ENCODE measurements at places on chromosomes 2 and 18.

GRCh38 chr2:20231598-20232026 is 6.7 kb upstream of the SDC1 start:
- DNase-seq, result no peak

GRCh38 chr18:13026583-13027270 is 35.6 kb downstream of the CEP192 start:
- DNase-seq, result no peak

DNA sequence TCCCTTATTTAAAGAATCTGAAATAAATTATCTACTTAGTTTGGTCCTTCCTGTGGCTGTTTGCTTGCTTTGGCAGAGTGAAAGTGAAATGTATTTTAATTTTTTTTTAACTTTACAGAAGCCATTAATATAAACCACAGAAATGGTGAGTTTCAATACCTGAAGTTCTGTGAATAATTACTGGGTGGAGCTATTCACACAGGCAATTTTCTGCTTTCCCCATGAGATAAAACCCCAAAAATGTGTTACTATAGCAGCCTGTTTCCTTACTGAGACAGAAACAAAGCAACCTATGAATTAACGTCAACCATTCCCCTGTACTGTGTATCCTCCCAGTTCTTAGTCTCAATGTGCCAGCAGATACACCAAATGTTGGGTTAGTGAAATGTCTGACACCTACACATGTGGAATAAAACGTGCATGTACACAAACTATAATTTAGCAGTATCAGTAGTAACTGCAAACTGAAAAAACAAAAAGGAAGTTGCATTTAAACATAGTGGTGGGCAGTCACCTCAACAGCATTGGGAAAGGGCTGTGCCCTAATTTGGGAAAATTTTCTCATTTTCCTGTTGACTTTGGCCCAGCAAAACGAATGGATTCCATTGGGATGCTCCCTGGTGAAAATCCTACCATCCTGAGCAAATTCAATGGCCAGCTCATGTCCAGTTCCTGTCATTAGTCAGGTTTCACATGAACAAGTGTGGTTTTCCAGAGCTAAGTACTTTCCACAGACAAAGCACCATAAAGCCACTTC is 73.1 kb upstream of the RMDN2 start:
- no peak for DNase-seq

- no peak for DNase-seq
Observed at GRCh38 chr2:220432645-220433044, 805.2 kb downstream of the SLC4A3 start.

GRCh38 chr2:185979546-185980071 is 241.0 kb downstream of the FSIP2 start:
- DNase-seq, result no peak

DNA sequence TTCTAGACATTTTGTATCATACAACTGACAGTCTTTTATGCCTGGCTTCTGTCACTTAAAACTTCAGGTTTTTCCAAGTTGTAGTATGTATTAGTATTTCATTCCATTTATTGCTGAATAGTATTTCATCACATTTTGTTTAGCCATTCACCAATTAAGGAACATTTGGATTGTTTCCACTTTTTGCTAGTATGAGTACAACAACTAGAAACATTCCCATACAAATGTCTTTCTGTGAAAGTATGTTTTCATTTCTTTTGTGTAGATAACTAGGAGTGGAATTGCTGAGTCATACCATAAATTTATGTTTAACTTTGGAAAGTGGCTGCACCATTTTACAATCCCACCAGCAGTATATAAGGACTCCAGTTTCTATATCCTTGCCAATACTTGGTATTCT is 135.9 kb downstream of the ATAD2B start:
- no peak for DNase-seq

DNA sequence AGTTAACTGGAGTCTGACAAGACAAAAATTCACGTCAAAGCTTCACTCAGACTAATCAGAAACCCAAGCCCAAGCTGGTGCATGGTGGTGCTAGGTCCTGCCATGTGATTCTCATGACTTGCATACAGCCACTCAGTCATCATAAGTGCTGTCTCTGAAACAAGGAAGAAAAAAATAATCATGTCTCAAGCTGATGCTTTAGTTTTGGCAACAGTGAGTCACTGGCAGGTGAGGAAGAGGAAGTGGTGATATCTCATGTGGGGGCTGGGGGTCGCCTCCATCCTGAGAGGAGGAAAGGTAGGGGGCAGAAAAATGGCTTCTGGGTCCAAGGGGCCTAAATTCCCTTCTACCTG is 136.3 kb downstream of the TMEM163 start:
- DNase-seq, result peak; percentile 77

DNA sequence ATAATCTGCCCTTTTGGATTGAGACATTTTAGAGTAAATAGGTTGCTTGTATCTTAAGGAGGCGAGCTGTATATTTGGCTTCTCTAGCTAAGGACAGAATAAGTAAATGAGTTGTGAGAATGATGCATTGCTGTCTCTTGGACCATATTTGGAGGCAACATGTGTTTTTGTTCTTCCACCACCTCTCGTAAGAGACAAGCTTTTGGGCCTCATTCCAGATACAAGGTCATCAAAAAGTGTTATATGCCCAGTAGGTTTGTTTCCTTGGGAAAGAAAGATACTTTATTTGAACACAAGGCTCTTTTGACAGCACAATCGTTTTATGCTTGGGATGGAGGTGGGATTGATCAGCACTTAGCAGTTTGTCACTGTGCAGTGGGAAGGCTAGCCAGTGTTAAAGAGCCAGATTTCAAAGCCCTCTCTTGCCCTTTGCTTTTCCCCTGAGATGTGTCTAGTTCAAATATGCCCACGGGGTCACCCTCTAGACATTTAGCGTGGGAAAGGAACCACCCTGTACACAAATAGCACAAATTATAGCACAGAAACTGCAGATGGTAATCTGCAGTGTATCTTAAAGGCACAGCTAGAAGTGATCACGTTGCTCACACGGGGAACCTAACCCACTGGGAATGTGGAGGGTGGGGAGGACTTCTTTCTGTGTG is 131.3 kb downstream of the MAP4K4 start:
- DNase-seq, result no peak

- no peak for DNase-seq
Observed at GRCh38 chr2:211159972-211160371, 603.6 kb downstream of the CPS1 start.

DNA sequence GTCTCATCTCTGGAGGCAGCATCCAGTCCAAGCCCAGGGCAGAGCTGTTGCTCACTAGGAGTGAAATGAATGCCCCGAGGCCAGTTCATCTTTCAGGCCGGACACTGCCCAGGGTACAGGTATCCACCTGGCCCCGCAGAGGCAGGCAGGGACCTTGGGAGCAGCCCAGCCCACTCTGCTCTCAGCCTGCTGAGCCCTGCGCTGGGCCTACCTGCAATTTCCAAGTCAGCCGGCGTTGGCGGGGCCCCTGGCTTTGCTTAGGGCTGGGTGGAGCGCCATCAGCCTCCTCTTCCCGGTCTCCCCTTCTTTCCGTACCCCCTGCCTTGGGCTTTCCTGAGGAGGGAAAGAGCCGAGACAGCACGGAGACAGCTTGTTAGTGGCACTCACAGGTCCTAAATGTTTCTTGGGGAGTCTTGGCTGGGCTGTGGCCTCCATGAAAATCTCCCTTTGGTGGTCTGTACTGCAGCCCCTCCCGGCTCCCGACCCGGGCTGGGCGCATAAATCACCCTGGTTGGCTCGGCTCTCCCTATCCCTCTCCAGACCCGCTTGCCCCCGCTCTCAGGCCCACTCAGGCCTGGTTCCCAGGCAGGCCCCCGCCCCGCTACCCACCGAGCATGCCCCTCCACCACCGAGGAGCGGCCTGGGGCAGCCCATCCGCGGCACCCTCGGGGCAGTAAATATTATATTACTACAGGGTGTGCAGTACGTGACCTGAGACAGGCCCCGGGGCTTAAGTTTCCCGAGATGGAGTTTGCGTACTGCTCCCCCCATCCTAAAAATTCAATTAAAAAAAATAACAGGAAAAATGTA is 106.7 kb downstream of the DYSF start:
- no peak for DNase-seq

DNA sequence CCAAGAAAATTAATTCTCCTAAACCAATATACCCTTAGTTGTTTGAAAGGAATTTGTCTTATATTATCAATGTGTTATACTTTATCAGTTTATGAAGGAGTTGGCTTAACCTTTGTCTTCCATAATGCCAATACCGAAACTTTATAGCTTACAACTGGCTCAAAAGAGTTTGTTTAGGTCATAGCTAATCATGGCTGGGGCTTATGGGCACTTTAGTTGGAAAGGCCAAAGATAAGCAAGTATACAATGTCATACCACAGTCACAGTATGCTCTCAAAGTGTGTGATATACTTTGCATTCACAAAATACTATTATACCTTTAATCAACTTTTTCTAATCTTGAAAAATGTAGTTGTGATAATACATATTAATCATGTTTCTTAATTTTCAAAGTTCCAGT is 2.3 kb downstream of the KLHL41 start:
- no peak for DNase-seq

- DNase-seq, result no peak
Observed at GRCh38 chr18:77082316-77082955, 50.1 kb downstream of the MBP start.

DNA sequence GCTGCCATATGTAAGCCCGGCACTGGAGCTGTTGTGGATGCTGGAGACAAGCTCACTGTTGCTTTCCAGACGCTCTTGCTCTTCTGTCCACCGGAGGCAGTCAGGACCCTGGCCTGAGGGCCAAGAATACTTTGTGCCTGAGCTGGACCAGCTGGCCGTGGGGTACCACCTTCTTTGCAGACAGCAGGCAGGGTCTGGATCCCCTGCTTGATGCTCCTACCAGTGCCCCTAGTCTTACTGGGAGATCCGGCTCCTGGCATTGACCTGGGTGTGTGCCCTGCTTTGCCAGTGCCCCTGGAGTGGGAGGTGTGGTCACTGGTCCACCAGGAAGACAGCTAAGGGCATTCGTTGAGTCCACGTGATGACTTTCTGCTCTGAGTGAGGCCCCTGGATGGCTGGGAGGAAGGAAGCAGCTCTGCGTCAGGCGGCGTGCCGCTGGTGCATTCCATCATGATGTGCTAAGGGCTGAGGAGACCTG is 59.3 kb downstream of the LRRFIP1 start:
- DNase-seq, result peak; percentile 74

- no peak for DNase-seq
Observed at GRCh38 chr2:71689393-71689792, 236.0 kb downstream of the DYSF start.

DNA sequence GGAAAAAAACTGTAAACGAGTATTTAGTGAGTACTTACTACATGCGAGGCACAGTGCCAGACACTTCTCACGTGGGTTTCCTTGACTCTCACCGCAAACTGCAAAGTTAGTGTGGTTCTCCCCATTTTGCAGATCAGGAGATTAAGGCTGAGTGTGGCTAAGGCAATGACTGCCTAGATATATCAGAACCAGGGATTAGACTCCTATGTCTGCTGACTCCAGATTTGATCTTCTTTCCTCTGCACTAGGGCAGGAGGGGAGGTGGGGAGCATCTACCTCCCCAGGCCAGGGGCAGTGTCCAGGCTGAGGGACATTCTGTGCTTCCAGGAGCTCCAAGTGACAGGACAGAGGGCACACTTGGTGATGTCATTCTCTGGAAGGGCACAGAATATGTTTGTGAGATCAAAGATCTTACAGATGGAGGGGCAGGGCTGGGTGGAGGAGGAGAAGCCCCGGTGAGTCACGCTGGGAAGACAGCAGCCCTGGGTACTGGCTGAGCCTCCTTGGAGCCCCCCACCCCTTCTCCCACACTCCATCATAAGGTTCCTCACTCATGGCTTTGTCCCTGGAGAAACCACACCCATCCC is 92.4 kb downstream of the RHOB start:
- DNase-seq, result no peak

DNA sequence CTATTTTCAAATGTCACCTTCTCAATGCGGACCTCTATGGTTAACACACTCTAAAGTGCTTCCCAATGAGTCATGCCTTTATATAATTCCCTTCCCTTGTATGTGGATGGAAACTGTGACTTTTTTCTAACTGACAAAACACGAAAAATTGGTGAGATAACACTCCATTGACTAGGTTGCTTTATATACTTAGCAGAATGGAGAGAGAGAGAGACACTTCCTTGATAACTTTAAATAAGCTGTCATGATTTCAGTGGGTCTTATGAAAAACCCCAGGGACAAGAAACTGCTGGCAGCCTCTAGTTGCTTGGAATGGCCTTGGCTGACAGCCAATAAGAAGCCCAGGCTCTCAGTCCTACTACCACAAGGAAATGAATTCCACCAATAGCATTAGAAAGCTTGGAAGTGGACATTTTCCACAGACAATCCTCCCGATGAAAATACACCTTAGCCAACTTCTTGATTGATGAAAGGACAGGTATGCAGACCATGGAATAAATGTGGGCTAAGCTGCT is 322.2 kb downstream of the ZNF804A start:
- DNase-seq, result no peak

DNA sequence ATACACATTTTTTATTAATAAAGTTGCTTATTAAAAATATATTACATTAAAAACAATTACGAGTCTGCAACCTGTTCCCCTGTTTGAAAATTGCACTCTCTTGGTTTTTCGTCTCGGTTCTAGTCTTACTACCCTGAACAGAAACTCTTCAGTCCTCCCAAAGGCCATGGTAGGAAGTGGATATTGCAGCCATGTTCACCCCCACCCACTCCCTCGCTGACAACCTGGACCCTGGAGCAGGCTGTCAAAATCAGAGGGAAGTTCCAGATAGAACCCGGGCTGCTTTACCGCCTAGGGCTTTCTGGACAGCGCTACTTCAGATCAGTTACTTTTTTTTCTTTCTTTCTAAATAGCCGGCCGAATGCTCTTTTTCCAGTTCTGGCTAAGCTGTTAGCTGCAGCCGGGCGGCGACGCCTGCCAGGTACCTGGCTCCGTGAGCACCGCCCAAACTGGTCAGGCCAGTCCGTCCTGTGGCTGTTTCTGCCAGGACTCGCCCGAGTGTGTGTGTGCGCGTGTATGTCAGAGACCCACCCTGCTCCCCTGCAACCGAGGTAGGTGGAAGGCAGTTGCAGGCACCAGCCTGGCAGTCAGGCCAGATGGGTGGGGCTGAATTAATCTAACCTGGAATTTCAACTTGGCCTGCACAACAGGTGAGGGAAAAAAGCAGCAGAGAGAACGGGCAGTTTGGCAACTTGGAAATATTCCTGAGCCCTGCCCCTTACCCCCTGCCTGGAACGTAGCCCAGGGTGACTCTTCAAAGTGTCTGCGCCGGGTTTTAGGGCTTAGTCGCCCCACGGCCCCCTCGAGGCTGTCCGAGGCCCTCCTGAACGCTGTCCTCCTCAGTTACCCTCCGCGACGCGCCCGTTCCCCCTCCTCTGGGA is 1.1 kb upstream of the TET3 start:
- DNase-seq, result peak; percentile 85

DNA sequence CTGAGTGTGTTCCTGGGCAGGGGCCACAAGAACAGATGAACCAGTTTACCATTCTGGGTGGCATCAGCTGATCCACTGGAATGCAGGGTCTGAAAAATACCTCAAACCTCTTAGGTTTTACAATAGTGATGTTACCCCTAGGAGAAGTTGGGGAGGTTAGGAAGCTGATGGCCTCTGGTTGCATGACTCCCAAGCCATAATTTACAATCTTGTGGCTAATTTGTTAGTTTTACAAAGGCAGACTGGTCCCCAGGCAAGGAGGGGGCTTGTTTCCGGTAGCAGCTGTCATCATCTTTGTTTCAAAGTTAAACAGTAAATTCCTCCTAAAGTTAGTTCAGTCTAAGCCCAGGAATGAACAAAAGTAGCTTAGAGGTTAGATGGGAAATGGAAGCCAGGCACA is 113.8 kb upstream of the SLC38A11 start:
- no peak for DNase-seq

GRCh38 chr2:72926368-72926767 is 9.0 kb downstream of the EMX1 start:
- DNase-seq, result no peak
